ENCODE measurements at places on chromosomes 3 and 15. TPM values are rescaled to one million over a fixed set of nuclear protein-coding genes. Genes with fewer than 3 reads are reported as not detected.

- DNase-seq = no peak
These were observed 573.4 kb downstream of the NAALADL2 start for GRCh38 chr3:175432376-175433025.

DNA sequence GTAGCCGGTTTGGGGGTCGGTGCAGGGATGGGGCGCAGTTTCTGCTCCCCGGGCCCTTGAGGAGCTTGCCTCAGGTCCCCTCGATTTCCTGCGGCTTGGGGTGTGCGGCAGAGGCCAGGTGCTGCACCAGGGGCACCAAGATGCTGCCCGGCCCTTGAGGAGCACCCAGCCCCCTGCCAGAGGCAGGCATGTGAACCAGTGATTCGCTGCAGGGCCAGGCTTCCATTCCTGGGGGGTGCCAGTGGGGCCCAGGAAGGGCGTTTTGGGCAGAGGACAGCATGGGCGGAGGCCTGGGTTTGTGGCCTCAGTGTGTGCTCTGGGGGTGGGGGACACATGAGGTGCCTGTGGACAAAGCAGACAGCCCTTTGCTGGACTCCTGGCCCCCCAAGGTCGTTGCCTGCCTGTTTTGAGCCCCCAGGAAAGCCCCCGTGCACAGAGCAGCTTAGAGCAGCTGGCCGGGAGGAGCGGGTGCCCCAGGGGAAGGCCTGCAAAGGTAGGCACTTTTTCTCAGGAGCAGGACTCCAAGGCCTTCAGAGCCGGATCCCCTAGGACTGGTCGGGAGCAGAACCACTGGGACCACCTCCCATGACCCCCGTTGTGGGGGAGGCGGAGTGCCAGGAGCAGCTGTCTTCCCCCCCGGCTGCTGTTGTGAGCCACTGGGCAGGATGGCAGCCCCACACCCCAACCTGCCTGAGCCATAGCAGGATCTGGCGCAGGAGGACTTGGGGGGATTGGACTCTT lies 1.6 kb downstream of the PLXNA1 start:
- no peak for DNase-seq

ABHD2 gene
- total RNA-seq = 32.3 TPM

TMEM87A gene
- 29.1 TPM for total RNA-seq

DNA sequence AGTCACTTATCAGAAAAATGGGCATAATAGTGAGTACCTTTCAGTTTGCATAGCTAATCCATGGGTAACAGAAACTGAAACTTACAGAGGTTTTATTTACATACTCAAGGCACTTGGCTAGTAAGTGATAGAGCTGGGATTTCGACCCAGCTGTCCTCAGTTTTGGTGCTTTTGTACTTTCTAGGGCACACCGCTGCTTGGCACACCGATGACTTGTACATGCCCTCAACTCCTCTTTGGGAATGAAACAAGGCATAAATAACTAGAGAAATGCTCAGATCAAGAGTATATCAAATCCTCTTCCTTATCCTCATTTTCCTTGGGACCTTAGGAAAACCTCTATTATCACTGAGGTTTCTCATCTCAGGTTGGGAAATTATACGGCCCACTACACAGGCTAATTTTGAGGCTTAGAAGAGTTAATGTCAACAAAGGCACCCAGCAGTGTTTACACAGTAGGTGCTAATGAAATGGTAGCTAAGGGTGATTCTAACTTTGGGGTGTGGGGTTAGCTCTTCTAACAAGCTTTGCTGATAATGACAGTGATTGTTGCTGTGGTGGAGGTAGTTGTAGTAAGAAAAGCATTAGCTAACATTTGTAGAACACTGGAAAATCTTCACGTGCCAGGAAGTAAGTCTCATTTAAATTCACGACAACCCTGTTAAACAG lies 20.3 kb upstream of the DGKG start:
- no peak for DNase-seq

UBR1 gene
- 20.8 TPM for total RNA-seq

- no peak for DNase-seq
These were observed 161.0 kb downstream of the ARRDC4 start for GRCh38 chr15:98121536-98121935.

- DNase-seq = no peak
These were observed 40.5 kb downstream of the BOC start for GRCh38 chr3:113251817-113252216.

- DNase-seq = no peak
These were observed 10.1 kb downstream of the CRTC3 start for GRCh38 chr15:90539789-90540188.
